Glutamatergic neuron (in vitro differentiated cells): ENCODE measurements at places on chromosomes 4 and X. TPM values are rescaled to one million over a fixed set of nuclear protein-coding genes. Genes with fewer than 3 reads are reported as not detected.

DNA sequence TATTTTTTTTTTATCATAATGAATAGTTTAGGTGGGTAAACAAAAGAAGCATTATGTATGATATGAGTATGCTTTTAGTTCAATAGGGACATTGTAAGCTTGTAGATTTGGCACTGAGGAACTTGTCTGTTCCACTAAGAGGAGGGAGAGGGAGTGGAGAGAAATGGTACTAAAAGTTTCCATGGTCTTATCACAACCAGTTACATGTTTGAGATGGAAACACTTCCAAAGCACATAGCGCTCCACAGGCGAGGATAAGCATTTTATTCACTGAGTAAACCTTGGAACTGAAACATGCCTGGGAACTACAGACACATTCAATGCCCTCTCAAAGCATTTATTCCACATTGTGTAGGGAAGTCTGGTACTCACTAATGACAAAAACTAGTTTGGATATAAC, 15.5 kb downstream of the MYOZ2 start:
- H3K27ac ChIP-seq, result no peak overlapping the region
- no peaks in the 10 kb centered on the region for H3K4me1 ChIP-seq
- H3K36me3 ChIP-seq, result no peaks in the 10 kb centered on the region

- DNase-seq, result no peak
- no peaks in the 10 kb centered on the region for H3K36me3 ChIP-seq
- H3K4me3 ChIP-seq, result no peak overlapping the region
- no peaks in the 10 kb centered on the region for H3K27me3 ChIP-seq
- H3K27ac ChIP-seq, result no peak overlapping the region
Observed at GRCh38 chrX:132101799-132102198, 26.0 kb downstream of the FRMD7 start.

- peaks cover 3% of the 10 kb centered on the region for H3K36me3 ChIP-seq
- no peak overlapping the region for H3K27ac ChIP-seq
- DNase-seq, result no peak
- peaks cover 2% of the 10 kb centered on the region for H3K27me3 ChIP-seq
- H3K4me1 ChIP-seq, result peaks cover 14% of the 10 kb centered on the region
Observed at GRCh38 chr4:25879091-25879584, 16.4 kb upstream of the SEL1L3 start.

RBM46 gene
- 7.9 TPM for total RNA-seq

- H3K27me3 ChIP-seq, result peaks cover 4% of the 10 kb centered on the region
- no peak overlapping the region for H3K4me3 ChIP-seq
- no peak overlapping the region for H3K27ac ChIP-seq
- no peaks in the 10 kb centered on the region for H3K4me1 ChIP-seq
- DNase-seq, result no peak
Observed at GRCh38 chrX:153854702-153855101, 24.4 kb upstream of the PDZD4 start.

CENPVL1 gene
- total RNA-seq, result not detected

KLB gene
- total RNA-seq, result not detected

DNA sequence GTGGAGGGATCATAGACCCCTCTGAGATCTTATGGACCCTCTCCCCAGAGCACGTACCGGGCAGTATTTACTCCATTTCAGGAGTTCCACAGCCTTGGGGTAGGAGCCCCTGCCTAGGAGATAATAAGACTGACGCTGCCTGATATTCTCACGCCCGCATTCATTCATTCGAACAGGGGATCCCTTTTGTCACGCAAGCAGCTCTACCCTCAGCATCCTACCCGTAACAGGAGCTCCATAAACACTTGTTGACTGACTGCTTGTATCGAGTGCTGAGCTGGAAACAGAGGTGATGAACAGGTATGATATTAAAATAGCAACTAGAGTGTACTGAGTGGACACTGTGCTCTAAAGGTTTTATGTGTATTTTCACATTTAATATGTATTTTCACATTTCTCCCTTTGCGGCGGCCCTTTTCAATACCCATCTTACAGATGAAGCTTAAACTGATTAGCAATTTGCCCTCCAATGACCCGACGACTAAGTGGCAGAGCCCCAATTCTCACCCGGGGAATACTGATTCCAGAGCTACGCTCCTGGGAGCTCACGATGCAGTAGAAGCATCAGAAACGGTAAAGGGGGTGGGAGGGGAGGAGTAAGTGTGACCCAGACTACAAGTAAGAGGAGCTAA, 888 bp downstream of the RAB28 start:
- peak overlapping the region; percentile 97 for H3K4me3 ChIP-seq
- DNase-seq, result no peak
- peaks cover 8% of the 10 kb centered on the region for H3K4me1 ChIP-seq
- peaks cover 4% of the 10 kb centered on the region for H3K36me3 ChIP-seq
- H3K27ac ChIP-seq, result peak overlapping the region; percentile 85
- H3K27me3 ChIP-seq, result peaks cover 4% of the 10 kb centered on the region

IGFBP7 gene
- total RNA-seq, result not detected

- H3K36me3 ChIP-seq, result no peaks in the 10 kb centered on the region
- no peak overlapping the region for H3K27ac ChIP-seq
- no peak overlapping the region for H3K4me3 ChIP-seq
- peaks cover 6% of the 10 kb centered on the region for H3K4me1 ChIP-seq
Observed at GRCh38 chr4:114694770-114695169, 96.2 kb downstream of the UGT8 start.

GRCh38 chrX:129679901-129680300, 25.1 kb upstream of the APLN start:
- peaks cover 4% of the 10 kb centered on the region for H3K36me3 ChIP-seq
- no peak for DNase-seq
- no peak overlapping the region for H3K27ac ChIP-seq
- no peak overlapping the region for H3K4me3 ChIP-seq
- H3K4me1 ChIP-seq, result no peaks in the 10 kb centered on the region

- DNase-seq, result no peak
- H3K36me3 ChIP-seq, result no peaks in the 10 kb centered on the region
- no peak overlapping the region for H3K4me3 ChIP-seq
Observed at GRCh38 chr4:75849461-75849860, 52.8 kb downstream of the PPEF2 start.

DNA sequence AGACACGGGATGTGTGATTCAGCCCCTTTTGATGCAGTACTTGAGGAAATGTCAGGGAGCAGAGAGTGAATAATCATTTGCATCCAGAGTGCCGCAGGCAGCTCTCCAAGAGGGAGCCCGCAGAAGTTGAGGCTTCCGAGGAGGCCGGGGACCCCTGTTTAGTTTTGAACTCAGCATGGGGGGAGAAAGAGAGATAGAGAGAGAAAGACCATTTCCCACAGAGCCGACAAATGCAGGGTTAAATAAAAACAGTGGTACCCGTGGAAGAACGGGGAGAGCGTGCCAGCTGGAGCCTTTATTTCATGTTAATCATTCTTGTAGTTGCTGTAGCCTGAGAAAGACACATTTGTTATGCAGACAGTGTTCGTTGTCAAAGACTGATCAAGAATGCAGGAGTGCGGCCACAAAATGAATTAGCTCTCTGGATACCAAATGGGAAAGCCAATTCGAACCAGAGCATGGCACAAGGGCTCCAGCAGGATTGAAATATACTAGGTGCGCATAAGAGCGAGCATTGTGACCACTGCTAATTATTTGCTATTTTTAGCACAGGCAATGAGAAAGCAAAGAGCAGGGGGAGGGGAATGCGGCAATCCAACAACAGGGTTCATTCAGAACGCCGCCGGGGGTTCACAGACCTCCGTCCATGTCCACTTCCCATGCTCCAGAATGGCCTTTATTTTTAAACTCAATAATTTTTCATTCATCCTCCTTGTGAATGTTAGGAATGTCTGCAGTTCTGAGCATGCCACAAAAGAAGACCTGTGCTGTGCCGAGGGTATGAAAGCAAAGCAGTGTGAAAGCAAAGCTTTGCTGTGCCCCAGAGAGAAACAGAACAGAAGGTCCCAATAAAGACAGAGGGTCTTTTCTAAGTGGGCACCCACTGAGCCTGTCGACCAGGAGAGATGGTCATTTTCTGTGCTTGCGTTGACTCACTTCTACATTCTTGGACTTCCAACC, 243.9 kb upstream of the VCX3A start:
- no peak for DNase-seq
- peaks cover 7% of the 10 kb centered on the region for H3K4me1 ChIP-seq
- peaks cover 2% of the 10 kb centered on the region for H3K27me3 ChIP-seq
- H3K4me3 ChIP-seq, result peak overlapping the region; percentile 67
- no peak overlapping the region for H3K27ac ChIP-seq

- H3K4me1 ChIP-seq, result no peaks in the 10 kb centered on the region
- no peak for DNase-seq
- H3K4me3 ChIP-seq, result no peak overlapping the region
- H3K27ac ChIP-seq, result no peak overlapping the region
- H3K36me3 ChIP-seq, result no peaks in the 10 kb centered on the region
Observed at GRCh38 chrX:139811942-139812629, 104.1 kb upstream of the MCF2 start.

FAM193A gene
- total RNA-seq, result 56.1 TPM

DNA sequence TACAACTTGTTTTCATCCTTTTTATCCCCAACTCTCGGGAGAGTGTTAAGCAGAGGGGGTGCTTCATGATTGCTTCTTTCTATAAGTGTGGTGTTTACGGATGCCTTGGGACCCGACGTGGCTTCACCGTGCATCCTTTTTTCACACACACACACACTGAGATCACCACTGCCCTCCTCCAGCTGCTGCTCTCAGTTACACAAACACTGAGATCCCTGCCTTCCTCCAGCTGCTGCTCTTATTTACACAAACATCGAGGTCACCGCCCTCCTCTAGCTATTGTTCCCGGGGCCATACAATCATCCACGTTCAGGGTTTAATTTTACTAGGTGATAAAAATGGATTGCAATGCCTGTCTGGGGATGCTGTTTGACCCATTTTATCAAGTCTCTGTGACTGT, 155.4 kb upstream of the FAM9B start:
- no peak overlapping the region for H3K4me3 ChIP-seq
- H3K27ac ChIP-seq, result peak overlapping the region; percentile 22
- H3K36me3 ChIP-seq, result no peaks in the 10 kb centered on the region
- H3K4me1 ChIP-seq, result peaks cover 15% of the 10 kb centered on the region
- H3K27me3 ChIP-seq, result no peaks in the 10 kb centered on the region

IBSP gene
- not detected for total RNA-seq

FGF5 gene
- total RNA-seq, result not detected

HMX1 gene
- total RNA-seq, result 1.7 TPM

DNA sequence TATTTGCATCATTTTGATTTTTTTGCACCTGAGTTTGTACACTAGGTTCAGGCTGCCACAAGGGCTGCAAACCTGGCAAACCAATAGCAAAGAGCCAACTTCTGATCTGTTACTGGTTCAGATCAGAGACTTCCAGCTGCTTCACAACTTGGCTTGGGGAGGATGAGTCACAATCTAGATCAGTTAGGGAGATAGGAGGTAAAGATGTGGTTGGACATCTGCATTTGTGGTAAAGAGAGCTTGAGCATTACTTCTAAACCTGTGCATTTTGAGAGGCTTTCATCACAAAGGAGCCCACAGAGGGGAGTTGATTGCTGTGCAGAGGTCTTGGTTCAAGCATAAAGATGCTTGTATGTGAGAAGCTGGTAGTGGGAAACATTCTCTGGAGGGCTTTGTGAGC, 34.5 kb downstream of the LINC00632 start:
- no peak overlapping the region for H3K4me3 ChIP-seq
- no peak overlapping the region for H3K27ac ChIP-seq
- no peaks in the 10 kb centered on the region for H3K27me3 ChIP-seq
- no peak for DNase-seq
- H3K36me3 ChIP-seq, result no peaks in the 10 kb centered on the region
- H3K4me1 ChIP-seq, result no peaks in the 10 kb centered on the region

GRCh38 chrX:16125520-16126149, 2.3 kb downstream of the GRPR start:
- H3K27ac ChIP-seq, result no peak overlapping the region
- DNase-seq, result no peak
- H3K36me3 ChIP-seq, result no peaks in the 10 kb centered on the region
- H3K4me1 ChIP-seq, result no peaks in the 10 kb centered on the region
- no peak overlapping the region for H3K4me3 ChIP-seq
- peaks cover 1% of the 10 kb centered on the region for H3K27me3 ChIP-seq

- DNase-seq, result no peak
- H3K27ac ChIP-seq, result no peak overlapping the region
- no peaks in the 10 kb centered on the region for H3K36me3 ChIP-seq
- no peak overlapping the region for H3K4me3 ChIP-seq
Observed at GRCh38 chrX:120305531-120306141, 5.6 kb downstream of the TMEM255A start.

DNA sequence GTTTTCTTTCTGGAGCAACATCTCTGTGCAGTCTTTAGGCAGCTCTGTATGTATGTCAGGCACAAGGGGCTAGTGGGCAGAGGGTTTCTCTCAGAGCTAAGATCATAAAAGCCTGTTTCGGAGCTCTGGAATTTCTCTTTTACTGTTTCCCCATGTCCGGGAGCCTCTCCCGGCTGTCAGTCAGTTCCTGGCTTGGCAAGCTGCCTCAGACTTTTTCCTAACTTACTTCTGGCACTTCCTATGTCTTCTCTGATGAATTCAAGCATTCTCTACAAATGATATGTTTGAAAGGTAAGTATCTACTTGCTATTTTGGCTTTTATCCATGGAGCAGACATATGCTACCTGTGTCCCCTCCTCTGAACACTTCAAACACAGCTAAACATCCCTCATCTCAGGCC, 129.3 kb upstream of the PGRMC2 start:
- H3K4me1 ChIP-seq, result no peaks in the 10 kb centered on the region
- H3K4me3 ChIP-seq, result no peak overlapping the region
- DNase-seq, result no peak

TBX22 gene
- total RNA-seq, result not detected

WNK3 gene
- 19.7 TPM for total RNA-seq

DNA sequence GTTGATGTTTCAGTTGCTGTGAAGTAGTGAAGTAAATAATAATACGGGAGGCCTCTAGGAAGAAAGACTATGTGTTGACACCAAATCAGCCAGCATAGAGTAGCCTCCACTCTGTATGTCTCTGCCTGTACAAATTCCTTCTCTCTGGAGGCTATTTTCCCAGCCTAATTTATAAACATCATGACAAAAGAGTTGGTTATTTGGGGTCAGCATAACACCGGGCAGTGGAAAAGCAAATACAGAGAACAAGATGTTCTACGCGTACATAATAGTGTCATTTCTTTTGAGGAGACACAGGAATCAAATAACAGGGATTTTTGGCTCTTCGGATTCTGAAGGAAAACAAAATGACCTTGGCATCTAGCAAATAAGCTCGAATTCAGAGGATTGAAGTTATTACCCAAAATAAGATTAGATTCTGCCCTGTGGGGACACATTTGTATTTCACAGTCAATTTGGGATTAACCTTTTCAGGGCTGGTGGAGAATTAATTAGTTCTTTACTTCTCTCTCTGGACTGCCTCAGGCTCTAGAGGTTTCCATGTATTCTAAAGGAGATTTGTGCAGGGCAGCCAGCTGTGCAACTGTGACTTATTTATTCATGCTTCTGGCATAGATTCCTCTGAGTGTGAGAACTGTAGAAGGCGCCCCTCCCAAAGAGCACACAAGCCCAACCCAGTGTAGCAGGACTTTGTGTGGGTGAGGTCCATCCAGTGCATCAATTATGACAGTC, 14.1 kb upstream of the SYTL4 start:
- no peak for DNase-seq
- H3K36me3 ChIP-seq, result no peaks in the 10 kb centered on the region
- peaks cover 3% of the 10 kb centered on the region for H3K4me1 ChIP-seq
- no peak overlapping the region for H3K4me3 ChIP-seq
- no peak overlapping the region for H3K27ac ChIP-seq
